ENCODE measurements at places on chromosomes 7 and 10. TPM values are rescaled to one million over a fixed set of nuclear protein-coding genes. Genes with fewer than 3 reads are reported as not detected.

DNA sequence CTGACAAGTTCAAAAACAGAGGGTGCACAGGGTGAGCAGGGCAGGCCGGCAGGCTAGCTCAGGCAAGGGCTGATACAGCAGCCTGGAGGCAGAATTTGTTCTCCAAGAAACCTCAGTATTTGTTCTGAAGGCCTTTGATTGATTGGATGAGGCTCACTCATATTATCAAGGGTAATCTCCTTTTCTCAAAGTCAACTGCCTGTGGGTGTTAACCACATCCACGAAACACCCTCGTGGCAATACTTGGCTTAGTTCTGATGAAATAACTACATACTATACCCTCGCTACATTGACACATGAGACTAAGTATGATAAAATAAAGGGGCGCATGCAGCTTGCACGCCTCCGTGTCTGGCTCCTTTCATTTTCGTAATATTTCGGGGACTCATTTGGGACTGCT lies 4.4 kb upstream of the PPP2R2D start:
- peak; percentile 84 for DNase-seq

- DNase-seq, result no peak
These were observed 93.9 kb downstream of the SEPTIN7 start for GRCh38 chr7:35894721-35895120.

DNA sequence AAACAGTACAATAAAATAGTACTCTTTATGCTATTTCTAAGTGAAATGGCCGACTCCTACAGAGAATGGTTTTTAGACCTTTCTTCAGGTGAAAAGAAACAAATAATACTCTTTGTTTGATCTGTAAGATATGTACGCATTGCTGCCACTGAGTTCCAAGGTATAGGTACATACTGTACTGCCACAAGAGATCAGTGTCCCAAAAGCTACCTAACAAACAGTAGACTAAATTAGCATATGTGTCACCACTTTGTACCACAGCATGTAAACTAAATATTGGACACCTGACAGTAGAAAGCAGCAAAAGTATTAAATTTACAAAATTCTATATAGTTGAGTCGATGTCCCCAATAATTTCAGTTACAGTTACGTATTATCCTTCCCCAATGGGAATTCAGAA lies 14.4 kb downstream of the MTPN start:
- no peak for DNase-seq

GRCh38 chr7:39703144-39703543 lies 79.8 kb downstream of the RALA start:
- no peak for DNase-seq

- DNase-seq, result no peak
These were observed 144.5 kb downstream of the PPP1R3A start for GRCh38 chr7:113774182-113774807.

- no peak for DNase-seq
These were observed 16.3 kb downstream of the ZNF804B start for GRCh38 chr7:88775838-88776237.

GRCh38 chr10:80485946-80486764 lies 32.0 kb downstream of the TSPAN14 start:
- DNase-seq, result no peak

GRCh38 chr7:73896454-73896853 lies 35.5 kb downstream of the TMEM270 start:
- no peak for DNase-seq

DNA sequence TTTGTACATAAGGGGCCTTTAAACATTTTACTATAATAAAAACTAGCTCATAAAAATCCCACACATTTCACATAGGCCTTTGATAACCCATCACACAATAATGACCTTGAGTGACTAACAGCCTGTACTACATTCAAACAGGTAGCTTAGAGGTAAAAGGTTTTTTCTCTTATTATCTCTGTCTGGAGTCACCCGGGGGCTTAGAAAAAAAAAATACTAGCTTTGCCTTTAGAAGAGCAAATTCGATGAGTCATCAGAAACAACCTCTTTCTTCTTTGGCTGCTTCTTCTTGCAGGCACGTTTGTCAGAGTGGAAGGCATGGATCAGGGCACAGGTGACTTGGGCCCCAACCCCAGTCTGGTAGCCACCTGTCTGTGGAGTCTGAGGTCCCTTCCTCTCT lies 43.4 kb upstream of the ADO start:
- DNase-seq, result no peak

DNA sequence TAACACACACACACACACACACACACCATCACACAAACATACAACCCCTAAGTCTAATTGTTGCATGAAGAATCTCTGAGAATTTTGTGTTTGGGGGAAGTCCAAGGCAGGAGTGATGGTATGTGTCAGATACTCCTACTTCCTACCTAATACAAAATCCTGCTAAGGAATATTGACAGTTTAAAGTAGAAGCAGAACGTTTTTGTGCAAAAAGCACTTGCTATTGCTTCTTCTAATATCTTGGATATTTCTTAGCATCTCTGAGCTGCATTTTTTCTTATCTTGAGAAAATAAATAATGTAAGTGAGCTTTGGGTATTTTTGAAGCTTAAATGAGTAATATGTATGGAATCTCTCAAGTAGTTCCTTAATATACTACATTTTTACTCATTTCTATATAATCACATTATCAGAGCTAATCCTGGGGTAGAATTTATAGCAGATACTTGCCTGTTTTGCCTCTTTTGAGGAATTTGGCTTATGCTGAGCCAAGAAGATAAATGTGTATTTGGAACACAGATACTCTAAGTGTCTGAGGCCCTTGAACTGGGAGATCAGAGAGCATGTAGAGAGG lies 212.3 kb downstream of the DKK1 start:
- no peak for DNase-seq

THSD7A gene
- not detected for total RNA-seq

OPN1SW gene
- not detected for total RNA-seq

GRCh38 chr7:55060636-55061022 lies 41.8 kb downstream of the EGFR start:
- DNase-seq, result no peak

MYOF gene
- total RNA-seq, result 6.6 TPM

CPVL gene
- total RNA-seq, result 1.8 TPM

Measured in activated CD8-positive, alpha-beta memory T cell treated with anti-CD3 and anti-CD28 coated beads, Interleukin-2, amount 10 ng/mL, durations not matched to agents 7 days and 5 days (primary cell).